Esophagus squamous epithelium (tissue), 5 donors: ENCODE measurements at places on chromosomes 12 and 14. TPM values are rescaled to one million over a fixed set of nuclear protein-coding genes. Genes with fewer than 3 reads are reported as not detected.

The MOK gene
- total RNA-seq: 8.3 TPM

DNA sequence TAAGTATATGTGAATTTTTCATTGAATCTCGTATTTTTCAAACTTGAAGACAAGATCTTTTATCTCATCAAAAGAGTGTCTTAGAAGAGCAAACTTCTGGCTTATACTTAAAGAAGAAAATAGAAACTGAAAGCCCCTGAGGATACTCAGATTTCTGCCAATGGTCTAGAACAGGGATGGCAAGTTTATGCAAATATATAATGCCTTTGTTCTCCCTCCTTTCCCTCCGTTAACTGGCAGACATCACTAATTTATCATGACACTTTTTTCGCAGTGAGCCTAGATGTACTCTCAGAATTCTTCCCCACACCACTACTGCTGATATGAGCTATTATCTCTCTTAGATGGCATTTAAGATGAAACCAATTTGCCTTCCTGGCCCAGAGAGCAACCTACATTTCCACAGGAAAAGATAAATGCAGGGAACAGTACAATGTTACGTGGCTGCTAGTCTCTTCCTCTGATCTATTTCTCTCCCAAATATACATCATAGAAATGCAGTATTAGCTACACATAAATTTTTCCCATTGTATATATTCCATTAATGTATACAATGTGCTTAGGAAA lies 40.0 kb upstream of the DAAM1 start:
- H3K4me1 ChIP-seq: no peaks in the 10 kb centered on the region
- H3K4me3 ChIP-seq: no peak overlapping the region
- no peaks in the 10 kb centered on the region for H3K36me3 ChIP-seq
- H3K27ac ChIP-seq: no peak overlapping the region
- no peaks in the 10 kb centered on the region for H3K27me3 ChIP-seq
- DNase-seq: no peak

DNA sequence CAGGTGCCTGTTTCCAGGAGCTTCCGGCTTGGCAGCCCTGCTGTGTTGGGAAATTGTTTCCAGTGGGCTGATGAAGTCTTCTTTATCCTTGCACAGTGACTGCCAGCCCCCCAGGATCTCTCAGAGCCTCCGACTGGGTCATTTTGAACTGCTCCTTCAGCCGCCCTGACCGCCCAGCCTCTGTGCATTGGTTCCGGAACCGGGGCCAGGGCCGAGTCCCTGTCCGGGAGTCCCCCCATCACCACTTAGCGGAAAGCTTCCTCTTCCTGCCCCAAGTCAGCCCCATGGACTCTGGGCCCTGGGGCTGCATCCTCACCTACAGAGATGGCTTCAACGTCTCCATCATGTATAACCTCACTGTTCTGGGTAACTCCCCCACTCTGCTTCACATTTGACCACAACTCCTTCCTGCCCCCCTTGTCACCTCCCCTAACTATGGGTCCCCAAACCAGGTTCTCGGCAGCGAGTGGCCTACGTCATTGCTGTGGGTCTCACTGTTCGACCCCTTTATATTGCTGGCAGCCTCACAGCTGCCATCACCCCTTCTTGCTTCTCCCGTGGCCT lies 2.3 kb downstream of the LAG3 start:
- H3K4me3 ChIP-seq: peak overlapping the region; percentile 45
- no peaks in the 10 kb centered on the region for H3K27me3 ChIP-seq
- no peak overlapping the region for H3K27ac ChIP-seq

- H3K27me3 ChIP-seq: no peaks in the 10 kb centered on the region
- H3K27ac ChIP-seq: no peak overlapping the region
These were observed 188.0 kb downstream of the EXOC5 start for GRCh38 chr14:57080691-57081090.

GRCh38 chr12:46461459-46461858 lies 88.9 kb upstream of the SLC38A2 start:
- no peak overlapping the region for H3K4me3 ChIP-seq
- no peaks in the 10 kb centered on the region for H3K36me3 ChIP-seq
- DNase-seq: no peak
- H3K27me3 ChIP-seq: no peaks in the 10 kb centered on the region

GRCh38 chr12:109255377-109255776 lies 53.7 kb downstream of the FOXN4 start:
- H3K4me3 ChIP-seq: no peak overlapping the region
- no peak overlapping the region for H3K27ac ChIP-seq
- H3K36me3 ChIP-seq: peaks cover 100% of the 10 kb centered on the region

GRCh38 chr12:76936275-76937193 lies 57.7 kb upstream of the CSRP2 start:
- no peak for DNase-seq
- no peaks in the 10 kb centered on the region for H3K4me1 ChIP-seq
- no peak overlapping the region for H3K27ac ChIP-seq
- H3K4me3 ChIP-seq: no peak overlapping the region

DNA sequence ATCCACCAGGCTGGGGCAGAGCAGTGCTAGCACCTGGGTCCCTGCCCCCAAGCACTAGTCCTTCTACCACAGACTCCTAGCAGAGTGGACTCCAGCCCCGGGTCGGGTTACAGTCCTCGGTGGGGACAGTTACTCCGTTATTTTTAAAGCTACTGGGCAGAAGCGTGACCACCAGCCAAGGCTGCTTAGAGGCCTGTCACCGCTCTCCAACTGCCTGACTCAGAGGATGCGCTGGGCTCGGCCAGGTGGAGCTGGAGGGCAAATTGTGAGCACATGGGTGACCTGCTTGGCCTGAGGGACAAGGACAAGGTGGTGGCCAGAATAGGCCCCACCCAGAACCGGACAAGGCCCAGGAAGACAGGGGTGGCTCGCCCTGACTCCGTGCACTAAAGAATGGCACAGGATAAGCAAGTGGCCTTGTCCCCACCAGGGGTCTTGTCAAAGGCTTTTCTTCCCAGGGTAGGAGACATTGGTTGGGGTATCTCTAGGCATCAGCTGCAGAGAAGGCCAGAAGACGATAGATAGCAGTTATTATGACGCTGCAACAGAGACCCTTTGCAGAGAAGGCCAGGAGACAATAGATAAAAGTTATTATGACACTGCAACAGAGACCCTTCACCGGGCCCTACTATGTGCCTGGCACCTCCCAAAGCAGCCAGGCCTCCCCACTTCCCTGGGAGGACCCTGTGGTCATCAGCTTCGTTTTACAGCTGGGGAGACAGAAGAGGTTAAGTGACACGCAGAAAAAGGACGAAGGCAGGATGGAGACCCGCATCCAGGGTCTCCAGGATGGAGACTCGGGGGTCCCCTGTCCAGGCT lies 1.6 kb downstream of the ABCB9 start:
- H3K27ac ChIP-seq: no peak overlapping the region
- H3K4me3 ChIP-seq: no peak overlapping the region
- no peaks in the 10 kb centered on the region for H3K27me3 ChIP-seq

DNA sequence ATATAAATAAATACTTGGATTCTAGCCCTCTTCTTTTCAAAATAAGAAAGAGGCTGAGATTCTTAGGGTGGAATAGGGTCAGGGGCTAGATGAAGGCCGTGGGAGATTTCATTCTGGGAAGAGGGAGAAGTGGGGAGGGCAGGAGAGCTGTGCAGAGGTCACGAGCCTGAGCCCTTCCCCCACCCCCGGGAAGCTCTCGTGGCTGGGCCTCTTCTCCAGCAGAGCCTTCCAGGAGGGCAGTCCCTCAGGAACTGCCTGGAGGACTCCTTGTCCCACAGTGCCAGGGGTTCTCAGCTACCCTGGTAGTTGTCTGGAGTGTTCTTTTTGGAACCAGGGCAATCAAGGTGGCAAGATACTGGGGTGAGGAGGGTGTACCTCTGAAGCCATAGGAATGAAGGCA lies 94.0 kb downstream of the ESR2 start:
- H3K4me3 ChIP-seq: no peak overlapping the region
- peak overlapping the region; percentile 21 for H3K27ac ChIP-seq
- DNase-seq: no peak

DNA sequence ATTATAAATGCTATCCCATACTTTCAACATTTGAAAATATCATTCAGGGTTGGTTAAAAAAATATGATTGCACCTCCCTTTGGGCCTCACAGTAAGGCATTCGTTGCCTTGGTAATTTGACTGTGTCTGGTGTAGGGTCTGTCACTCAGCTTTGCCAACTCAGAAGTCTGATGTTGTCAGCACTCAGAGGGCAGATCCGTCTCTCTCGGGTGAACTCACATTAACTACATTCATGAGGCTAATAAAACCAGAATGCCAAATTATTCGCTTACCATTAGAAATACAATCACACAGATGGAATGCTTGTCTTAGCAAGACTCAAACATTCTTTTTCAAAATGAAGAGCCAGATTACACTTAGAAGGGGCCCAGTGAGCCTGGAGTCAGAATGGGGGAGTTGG lies 53.0 kb downstream of the NPAS3 start:
- H3K4me3 ChIP-seq: no peak overlapping the region
- H3K27me3 ChIP-seq: no peaks in the 10 kb centered on the region
- H3K27ac ChIP-seq: no peak overlapping the region
